ENCODE measurements at places on chromosomes 13 and 19. TPM values are rescaled to one million over a fixed set of nuclear protein-coding genes. Genes with fewer than 3 reads are reported as not detected.

- DNase-seq = no peak
- H3K27ac ChIP-seq = no peak overlapping the region
- peaks cover 30% of the 10 kb centered on the region for H3K36me3 ChIP-seq
- no peak overlapping the region for H3K4me3 ChIP-seq
Measured at GRCh38 chr19:18059297-18059696, 27.4 kb downstream of the IL12RB1 start.

GRCh38 chr19:42131149-42132029, 857 bp downstream of the POU2F2 start:
- H3K4me3 ChIP-seq = peak overlapping the region; percentile 82
- DNase-seq = no peak
- H3K36me3 ChIP-seq = no peaks in the 10 kb centered on the region
- no peaks in the 10 kb centered on the region for H3K27me3 ChIP-seq
- peaks cover 70% of the 10 kb centered on the region for H3K4me1 ChIP-seq

DNA sequence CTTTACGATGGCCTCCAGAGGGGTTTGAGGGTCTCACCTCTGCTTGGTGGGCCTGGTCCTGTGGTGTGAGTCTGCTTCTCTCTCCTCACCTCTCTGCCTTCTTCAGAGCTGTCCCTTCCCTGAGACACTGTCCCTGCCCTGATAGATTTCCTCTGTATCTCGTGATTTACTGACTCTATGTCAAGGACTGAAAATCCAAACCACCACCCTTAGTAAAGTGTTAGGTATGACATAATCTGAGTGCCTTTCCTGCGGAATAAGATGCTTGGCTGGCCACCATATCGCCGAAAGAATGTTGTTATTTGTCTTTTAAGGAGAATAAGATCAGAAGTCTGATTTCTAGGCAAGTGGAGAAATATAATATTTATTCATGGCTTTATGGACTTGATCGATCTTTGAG, 7.2 kb downstream of the SLC25A15 start:
- no peaks in the 10 kb centered on the region for H3K27me3 ChIP-seq
- H3K36me3 ChIP-seq = peaks cover 11% of the 10 kb centered on the region
- H3K4me3 ChIP-seq = no peak overlapping the region
- peaks cover 19% of the 10 kb centered on the region for H3K4me1 ChIP-seq
- no peak for DNase-seq

ZNF492 gene
- total RNA-seq = 1.1 TPM
